Umbilical cord (tissue), 2 donors: ENCODE measurements at places on chromosomes 4 and X. TPM values are rescaled to one million over a fixed set of nuclear protein-coding genes. Genes with fewer than 3 reads are reported as not detected.

Gene ADAMTS3
- total RNA-seq, result 9.9 TPM

DNA sequence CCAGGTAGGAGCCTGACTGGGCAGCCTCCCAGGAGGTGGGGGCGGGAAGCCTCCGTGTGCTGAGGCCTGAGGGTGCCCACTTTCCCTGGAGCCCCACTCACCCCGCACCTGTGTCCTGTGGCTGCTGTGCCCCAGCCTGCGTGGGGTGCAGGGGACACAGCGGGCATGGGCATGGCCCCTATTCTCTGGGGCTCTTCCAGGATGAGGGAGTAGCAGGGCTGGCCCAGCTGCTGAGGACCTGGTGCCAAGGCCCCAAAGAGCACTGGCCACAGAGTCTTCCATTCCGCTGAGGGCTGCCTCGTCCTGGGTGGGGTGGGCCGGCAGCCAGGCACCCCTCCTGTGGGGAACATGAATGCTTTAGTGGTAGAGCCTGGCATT lies 51.7 kb upstream of the SORCS2 start:
- no peak for DNase-seq

GRCh38 chr4:139760567-139760966 lies 94.9 kb downstream of the MGST2 start:
- no peak for DNase-seq

DNA sequence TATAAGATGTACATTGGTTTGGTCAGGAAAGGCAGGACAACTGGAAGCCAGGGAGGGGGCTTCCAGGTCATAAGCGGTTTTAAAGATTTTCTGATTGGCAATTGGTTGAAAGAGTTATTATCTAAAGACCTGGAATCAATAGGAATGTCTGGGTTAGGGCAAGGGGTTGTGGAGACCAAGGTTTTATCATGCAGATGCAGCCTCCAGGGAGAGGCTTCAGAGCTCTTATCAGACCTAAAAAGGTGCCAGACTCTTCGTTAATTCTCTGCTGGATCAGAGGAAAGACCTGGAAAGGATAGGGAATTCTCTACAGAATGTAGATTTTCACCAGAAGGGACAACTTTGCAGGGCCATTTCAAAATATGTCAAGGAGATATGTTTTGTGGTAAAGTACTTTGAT lies 62.8 kb downstream of the BEX3 start:
- DNase-seq, result no peak

DNA sequence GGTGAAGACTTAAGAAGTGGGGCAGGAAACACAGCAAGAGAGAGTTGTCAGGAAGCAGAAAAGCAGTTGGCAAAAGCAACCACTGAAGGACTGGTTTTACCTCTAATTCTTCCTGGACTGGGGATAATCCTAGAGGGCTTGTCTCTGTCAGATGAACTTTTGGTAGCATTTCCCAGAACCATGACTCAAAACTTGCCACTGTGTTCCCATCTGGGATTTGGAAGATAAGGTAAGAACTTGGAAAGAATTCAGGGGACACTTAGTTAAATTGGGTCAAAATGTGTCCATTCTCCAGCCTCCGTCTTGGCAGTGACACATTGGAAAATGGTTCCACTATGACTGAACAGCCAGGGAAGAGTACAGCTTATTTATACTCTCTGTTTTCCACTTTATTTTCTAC lies 55.7 kb downstream of the CD38 start:
- DNase-seq, result peak; percentile 44

GRCh38 chrX:153862369-153863250 lies 23.4 kb downstream of the L1CAM start:
- DNase-seq, result peak; percentile 31
